ENCODE measurements at places on chromosomes 16 and 17.

DNA sequence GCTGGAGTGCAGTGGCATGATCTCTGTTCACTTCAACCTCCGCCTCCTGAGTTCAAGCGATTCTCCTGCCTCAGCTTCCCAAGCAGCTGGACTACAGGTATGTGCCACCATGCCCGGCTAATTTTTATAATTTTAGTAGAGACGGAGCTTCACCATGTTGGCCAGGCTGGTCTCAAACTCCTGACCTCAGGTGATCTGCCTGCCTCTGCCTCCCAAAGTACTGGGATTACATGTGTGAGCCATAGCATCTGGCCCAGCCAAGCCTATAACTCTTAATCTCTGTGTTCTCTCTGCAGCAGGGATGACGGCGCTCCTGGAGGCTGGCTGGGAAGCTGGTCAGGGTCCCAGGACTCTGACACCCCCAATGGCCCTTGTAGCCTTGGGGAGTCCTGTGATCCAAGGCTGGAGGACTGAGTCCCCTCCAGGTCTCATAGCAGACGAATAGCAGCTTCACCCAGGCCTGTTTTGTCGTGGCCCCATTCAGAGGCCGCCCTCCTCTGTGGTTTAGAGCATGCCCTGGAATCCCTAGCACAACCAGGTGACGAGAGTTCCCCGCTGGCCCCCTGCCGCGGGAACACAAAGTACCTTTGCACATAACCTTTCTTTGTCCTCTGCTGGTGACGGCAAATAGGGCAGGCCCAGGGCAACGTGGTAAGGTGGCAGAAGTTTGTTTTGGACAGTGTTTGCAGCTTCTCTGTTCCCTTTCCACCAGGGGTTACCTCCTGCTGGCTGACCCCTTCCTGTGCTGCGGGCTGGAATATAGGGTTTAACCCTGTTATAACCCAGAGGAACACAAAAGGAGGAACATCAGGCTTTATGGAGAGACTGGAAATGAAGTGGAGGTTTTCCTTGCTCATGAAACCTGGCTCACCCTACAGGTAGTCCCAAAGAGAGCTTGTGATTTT is 43.0 kb upstream of the TOB1 start:
- DNase-seq = no peak

GRCh38 chr17:27322026-27322425 is 28.1 kb downstream of the WSB1 start:
- no peak for DNase-seq

DNA sequence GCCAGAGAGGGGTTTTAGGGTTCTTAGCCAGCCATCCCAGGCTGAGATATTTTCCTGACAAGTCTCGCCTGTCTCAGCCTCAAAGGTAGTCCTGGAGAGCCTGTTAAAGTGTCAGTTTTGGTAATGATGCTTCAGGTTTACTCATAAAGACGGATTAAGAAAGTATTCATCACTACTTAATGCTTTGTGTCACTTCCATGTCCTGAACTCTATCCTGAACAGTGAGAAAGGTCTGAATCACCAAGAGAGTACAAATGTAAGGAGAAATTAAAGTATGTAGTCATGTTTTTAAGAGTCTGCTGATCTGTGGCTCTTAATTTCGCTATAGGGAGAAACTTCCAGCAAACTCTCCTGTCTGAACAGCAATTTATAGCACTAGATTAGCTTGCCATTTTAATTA is 14.0 kb downstream of the RPGRIP1L start:
- no peak for DNase-seq

DNA sequence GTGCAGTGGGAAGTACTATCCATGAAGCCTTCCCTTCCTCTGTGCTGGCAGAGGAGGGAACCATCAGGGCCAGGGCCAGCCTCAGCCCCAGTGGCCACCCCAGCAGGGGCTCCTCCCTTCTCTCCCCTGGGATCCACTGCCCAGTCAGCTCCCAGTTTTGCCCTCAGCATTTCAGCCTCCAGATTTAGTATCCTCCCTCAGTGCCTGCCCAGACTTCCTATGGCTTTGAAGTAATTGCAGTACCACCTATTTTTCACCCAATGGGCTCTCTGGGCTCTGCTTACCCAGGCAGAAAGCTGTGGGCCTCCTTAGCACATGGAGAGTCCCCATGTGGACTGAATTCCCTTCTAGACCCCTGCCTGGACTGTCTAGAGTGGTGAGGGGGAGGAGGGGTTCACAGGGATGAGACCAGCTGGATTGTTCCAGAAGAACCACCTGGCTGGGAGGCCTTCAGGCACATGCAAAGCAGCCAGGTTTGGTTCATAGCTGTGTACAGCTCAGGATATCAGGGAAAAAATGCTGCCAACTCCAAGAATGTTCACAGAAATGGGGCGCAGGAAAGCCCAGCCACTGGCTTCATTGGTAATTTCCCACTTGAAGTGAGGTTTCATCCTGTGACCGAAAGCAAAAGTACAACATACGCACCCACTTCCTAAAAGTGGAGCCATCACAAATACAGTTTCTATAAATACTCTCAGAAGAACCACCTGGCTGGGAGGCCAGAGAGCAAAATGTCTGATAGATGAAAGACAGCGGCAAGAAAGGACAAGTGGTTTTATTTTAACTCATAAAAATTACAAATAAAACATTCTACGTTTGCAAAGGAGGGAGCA is 15.2 kb upstream of the HERPUD1 start:
- no peak for DNase-seq

DNA sequence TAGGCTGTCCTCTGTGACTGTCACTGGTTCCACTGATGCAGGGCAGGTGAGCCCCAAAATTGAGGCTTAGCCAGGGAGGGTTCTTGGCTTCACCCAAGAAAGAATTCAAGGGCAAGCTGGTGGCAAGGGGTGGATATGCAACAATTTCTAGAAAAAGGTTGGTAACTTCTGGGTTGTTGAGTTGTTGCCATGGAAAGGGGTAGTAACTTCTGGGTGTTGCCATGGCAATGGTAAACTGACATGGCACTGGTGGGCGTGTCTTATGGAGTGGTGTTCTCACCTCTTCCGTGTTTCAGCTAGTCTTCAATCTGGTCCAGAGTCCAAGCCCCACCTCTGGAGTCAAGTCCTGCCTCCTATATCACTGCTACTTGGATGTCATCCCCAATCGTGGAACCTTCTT is 9.5 kb upstream of the GUCY2D start:
- no peak for DNase-seq

GRCh38 chr17:27944546-27945332 is 51.6 kb upstream of the LYRM9 start:
- no peak for DNase-seq

- DNase-seq = no peak
Observed at GRCh38 chr17:13385481-13385911, 216.2 kb downstream of the HS3ST3A1 start.

DNA sequence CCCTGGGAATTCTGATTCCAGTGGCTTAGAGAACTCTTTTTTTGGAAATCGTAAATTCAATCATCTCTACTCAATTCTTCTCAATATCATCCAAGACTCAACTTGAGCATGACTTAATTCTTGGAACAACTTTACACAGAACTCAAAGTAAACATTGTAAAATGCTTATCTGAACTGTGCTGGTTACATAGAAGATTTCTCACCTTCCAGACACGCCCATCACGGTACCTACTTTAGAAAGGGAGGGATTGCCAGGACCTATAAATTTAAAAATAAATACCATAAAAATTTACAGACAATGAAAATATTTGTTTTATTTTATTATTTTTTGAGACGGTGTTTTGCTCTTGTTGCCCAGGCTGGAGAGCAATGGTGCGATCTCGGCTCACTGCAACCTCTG is 26.5 kb downstream of the MAP1LC3B start:
- no peak for DNase-seq

GRCh38 chr16:47503936-47504335 is 42.8 kb downstream of the PHKB start:
- DNase-seq = no peak

GRCh38 chr17:39231591-39232551 is 6.1 kb upstream of the STAC2 start:
- peak; percentile 34 for DNase-seq

DNA sequence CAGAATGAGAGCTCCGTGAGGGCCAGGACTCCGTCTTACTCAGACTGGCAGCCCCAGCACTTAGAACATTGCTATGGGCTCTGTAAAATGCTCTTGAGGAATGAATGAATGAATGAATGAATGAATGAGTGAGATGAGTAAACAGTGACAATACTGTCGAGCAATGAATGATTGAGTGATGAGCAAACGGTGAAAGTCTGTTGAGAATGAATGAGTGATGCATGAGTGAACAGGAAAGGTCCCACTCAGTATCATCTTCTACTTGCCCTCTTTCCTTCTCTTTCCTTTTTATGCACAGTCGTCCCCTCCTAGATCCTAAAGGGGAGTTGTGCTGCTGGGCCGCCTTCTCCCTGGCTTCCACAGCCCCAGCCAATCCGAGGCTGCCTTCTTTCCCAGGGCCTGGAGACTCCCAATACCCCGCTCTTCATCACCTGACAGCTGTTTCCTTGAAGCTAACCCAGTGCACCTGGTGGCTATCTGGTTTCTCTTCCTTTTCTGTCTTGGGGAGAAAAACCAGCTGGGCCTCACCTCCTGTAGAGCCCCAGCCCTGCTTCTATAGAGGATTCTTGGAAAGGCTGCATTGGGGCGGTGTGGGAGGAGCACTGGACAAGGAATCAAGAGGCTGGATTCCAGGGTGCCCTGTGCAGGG is 32.7 kb upstream of the CACNG1 start:
- no peak for DNase-seq

GRCh38 chr17:5516060-5516792 is 29.9 kb downstream of the MIS12 start:
- DNase-seq = no peak

- DNase-seq = no peak
Observed at GRCh38 chr16:58499615-58500351, at the start of gene NDRG4. TSS of gene NDRG4 (plus strand) at chr16:58500143. CDS start at chr16:58500249, 106 bp downstream.

- DNase-seq = no peak
Observed at GRCh38 chr16:75287708-75288107, 36.3 kb upstream of the BCAR1 start.
